Calu3 (cell line): ENCODE measurements at places on chromosomes 16 and 17. TPM values are rescaled to one million over a fixed set of nuclear protein-coding genes. Genes with fewer than 3 reads are reported as not detected.

DNA sequence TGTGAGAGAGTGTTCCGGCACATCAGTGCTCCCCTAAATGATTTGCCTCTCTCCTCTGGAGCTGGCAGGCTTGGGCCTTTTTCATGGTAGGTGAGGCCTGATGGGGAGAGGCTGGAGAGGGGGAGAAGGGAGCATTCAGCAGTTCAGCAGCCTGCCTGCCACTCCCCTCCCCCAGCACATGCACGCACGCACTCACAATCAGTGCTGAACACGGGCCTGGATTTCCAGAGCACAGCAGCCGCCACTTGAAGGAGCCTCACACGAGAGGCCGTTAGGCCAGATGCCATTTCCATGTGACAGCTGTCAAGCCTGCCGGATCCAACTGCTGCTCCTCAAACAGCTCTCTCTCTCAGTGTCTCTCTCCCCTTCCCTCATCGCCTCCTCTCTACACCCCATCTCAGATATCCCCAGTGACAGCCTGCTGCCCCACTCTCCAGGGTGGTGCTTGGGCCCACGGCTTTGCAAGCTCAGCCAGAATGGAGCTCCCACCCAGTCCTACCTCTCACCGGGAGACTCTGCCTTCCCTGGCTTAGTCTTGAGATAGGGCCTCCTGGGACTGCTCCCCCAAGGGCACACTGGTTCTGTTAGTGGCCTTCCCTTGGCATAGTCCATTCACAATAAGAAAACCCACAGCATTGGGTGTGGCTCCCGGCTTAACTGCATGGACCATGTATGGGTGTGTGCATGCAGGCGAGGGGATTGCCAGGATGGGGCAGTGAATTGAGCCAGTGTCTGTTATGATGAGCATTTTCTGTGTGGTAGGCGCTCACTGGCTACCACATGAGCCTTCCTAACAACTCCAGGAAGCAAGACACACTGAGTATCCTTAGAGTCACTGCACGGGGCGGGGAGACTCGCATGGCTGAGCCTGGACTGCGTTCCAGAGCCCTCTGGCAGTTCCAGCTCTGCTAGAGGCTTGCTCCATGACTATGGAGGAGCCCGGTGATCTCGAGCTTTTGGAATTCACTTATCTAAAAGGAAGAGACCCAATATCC, 226.2 kb downstream of the CCDC182 start:
- DNase-seq = no peak

DNA sequence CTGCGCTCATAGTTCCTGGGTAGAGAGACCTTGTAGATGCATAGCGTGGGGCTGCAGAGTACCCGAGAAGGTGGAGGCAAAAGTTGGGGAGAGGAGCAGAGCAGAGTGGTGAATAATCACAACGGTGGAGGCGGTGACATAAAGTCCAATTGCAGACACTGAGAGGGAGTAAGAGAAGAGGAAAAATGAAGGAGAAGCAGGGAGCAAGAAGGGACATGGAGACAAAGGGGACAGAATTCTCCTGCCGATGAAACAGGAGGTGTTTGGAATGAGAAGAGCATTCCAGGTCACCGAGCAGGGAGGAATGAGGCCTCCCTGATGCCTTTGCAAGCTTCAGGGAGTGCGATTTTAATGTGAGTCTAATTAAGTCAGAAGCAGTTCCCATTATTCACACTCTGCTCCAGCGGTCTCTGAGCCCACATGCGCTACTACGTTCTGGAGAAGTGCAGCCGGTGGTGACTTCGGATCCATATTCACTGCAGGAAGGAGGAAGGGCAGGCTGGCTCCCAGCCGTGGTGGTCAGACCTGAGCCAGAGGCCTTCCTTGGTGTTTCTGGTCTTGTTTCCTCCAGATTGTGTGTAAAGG, 108.0 kb upstream of the DNAH9 start:
- DNase-seq = no peak

DNA sequence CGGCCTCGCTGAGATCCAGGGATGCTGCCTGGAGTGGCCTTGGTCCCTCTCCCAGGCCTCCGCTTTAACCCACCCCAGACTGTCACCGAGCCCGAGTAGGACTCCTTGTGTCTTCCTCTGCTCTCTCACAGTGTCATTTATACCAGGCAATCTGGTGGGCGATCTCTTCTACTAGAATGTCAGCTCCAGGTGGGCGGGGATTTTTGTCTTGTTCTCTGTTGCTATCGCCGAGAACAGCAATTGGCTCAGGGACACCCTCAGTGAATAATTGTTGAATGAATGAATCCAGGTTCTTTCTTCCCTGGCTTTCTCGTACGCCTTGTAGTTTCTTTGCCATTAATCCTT, 591 bp downstream of the DHX38 start:
- no peak for DNase-seq

GRCh38 chr16:66083171-66083570, 283.3 kb upstream of the CDH5 start:
- no peak for DNase-seq

The GPR142 gene
- total RNA-seq = not detected in 2 replicates

The ESRP2 gene
- 100 and 103 TPM in 2 replicates for total RNA-seq

The C17orf107 gene
- total RNA-seq = 2.1 and 3.2 TPM in 2 replicates

GRCh38 chr17:13520899-13521572, 80.7 kb downstream of the HS3ST3A1 start:
- DNase-seq = no peak

The FKBP10 gene
- 0.92 and 3.6 TPM in 2 replicates for total RNA-seq

The CLEC19A gene
- total RNA-seq = 0.15 TPM in 1 of 2 replicates, not detected in the other

DNA sequence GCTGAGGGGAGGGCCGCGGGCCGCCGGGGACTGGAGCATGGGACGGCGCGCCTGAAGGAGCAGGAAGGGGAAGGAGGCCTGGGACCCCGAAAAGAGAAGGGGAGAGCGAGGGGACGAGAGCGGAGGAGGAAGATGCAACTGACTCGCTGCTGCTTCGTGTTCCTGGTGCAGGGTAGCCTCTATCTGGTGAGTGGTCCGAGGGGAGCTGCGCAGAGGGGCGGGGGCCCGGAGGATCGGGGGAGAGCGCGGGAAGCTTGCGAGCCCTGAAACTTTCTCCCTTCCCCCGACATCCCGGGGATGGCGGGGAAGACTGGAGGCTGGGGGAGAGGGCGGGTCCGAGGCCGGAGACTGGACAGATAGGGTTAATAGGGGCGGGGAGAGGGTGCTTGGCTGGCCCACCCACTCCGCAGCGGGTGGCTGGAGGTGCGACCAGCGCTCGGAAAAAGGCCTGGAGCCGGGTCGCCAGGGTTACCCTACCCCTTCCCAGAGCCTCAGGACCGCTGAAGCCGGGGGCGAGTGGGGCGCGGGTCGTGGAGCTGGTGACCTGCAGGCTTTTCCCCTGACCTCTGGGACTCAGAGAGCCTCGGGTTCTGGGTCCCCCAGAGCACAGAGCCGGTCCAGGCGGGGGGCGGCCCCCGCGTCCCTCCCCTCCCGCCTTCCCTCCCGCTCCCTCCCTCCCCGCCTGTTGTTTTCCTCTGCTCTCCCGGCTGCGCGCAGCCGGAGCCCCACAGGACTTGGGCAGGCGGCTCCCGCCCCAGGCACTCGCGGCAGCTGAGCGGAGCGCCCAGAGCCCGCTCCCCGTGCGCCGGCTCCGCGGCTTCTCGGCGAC, 631 bp downstream of the NXPH3 start:
- DNase-seq = peak; percentile 35

DNA sequence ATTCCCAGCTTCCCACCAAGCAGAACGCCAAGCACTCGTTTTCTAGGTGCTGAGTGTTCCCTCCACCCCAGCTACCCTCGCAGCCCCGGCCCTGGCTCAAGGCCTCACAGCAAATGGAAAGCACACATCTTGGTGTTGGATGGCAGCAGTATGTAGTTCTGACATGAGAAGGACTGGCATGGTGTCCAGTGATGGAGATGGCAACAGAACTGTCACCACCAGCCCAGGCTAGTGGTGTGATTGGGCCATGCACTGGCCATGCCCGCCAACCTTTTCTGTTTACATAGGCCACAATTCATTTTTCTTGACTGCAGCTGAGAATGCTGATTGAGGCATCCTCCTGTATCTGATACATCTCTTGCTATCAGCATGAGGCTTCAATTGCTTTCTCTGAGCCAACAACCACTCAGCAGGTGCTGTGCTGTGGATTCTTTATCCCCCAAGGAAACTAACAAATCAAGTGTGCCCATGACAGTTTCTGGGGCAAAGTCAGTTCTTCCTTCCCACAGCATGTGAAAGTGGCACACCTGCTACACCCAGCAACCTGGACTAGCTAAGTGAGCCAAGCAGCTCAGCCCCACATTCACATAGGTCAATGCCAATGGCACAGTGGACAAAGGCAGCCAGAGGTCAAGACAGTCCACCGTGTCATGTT, 3.8 kb downstream of the SLC12A4 start:
- no peak for DNase-seq

DNA sequence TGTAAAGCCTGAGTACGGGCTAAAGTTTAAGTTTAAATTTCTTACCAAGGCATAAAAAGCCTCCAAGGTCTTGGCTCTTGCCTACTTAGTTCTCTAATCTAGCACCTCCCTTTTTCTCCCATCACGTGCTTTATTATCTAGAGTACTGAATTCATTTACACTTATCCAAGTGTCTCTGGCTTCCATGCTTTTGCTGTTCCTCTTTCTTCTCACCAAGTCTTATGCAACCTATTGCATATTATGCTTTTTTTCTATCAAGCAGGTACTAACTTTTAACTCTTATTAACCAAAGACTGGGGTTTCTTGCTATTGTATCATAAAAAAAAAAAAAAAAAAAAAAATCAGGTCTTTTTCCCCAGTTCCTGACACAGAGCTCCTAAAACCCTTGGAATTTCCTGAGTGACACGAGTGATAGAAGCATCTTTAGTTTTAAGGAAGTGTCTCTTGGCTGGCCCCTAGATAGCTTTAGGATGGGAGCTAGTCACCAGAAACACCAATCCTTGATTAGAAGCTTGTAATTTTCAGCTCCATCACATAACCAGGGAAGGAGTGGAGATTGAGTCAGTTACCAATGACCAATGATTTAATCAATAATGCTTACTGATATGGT, 44.9 kb downstream of the SSH2 start:
- DNase-seq = no peak

DNA sequence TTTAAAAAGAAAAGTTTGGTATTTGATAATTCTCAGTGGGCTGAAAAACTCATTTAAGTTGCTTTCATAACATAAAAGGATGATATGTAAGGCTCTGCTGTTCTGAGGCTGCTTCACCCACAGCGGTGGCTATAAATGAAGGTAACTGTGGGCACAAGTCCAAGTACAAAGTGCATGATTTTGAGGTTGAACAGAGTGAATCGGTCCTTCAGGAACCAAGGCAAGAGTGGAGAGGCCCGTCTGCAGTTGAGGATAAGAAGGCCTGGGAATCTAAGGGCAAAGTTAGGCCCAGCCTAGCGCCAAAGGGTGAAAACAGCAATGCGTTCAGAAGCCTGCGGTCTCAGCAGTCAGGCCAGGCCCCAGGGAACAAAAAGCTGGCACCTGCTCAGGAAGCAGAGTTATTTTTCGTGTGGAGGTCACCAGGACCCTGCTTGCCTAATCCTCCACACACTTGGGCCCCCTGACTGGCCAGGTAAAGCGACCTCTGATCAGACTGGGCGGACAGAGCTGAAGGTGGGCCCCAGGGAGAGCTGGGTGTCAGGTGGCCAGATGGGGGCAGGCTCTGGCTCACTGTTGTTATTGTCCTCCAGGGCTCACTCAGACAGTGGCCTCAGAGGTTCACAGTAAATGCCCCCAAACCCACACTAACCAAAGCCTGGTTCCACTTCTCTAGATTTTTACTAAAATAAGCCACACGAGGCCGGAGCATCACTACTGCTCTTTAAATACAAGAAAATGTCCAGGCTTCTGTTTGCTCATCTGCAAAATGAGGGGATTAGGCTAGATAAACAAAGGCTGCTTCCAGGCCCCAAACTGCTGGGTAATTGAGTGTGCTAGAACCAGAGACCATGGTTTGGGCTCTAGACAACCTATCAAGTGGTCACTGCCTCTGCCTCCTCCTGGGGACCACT, 46.5 kb downstream of the TEX2 start:
- peak; percentile 4 for DNase-seq

DNA sequence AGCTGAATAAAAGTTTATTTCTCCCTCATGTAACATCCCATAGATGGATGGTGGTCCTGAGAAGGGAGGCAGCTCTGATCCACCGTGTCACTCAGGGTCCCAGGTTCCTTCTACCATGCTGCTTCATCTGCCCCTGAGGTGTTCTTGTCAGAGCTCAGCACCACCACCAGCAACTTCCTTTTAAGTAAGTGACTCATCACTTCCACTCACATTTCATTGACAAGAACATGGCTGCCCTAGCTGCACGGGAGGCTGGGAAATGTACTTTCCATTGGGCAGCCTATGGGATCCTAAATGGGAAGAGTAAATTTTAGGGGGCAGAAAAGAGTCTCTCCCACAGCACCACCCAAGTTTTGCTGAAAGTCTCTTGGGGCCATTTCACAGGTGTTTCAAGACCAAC, 134.7 kb downstream of the USP31 start:
- DNase-seq = peak; percentile 11

The STUB1 gene
- total RNA-seq = 102 and 114 TPM in 2 replicates

The PRR15L gene
- 30.2 and 49.1 TPM in 2 replicates for total RNA-seq
